ENCODE measurements at places on chromosomes 1 and 21. TPM values are rescaled to one million over a fixed set of nuclear protein-coding genes. Genes with fewer than 3 reads are reported as not detected.

The EXTL1 gene
- not detected for total RNA-seq

The VANGL2 gene
- total RNA-seq = not detected

The FAM110D gene
- not detected for total RNA-seq

The NR0B2 gene
- not detected for total RNA-seq

The DMRTA2 gene
- total RNA-seq = not detected

The CAPN8 gene
- total RNA-seq = not detected

The SPRR3 gene
- not detected for total RNA-seq

The CTSS gene
- 80.4 TPM for total RNA-seq

The MPL gene
- total RNA-seq = not detected

The GBP5 gene
- total RNA-seq = 241 TPM

The PLD5 gene
- not detected for total RNA-seq

The SYT14 gene
- total RNA-seq = not detected

The SMPDL3B gene
- total RNA-seq = 0.41 TPM

The NFIA gene
- total RNA-seq = 0.16 TPM

The AQP10 gene
- not detected for total RNA-seq

The CA14 gene
- not detected for total RNA-seq

The CYYR1 gene
- not detected for total RNA-seq

Data from T-helper 2 cell treated with Interferon-gamma antibody and Interleukin-4, amounts not matched to agents 100 ng/mL and 5 ng/mL, for 36 hours (primary cell).